ENCODE measurements at places on chromosomes 5 and 9.

GRCh38 chr9:128077847-128078503 is 9.9 kb downstream of the SLC25A25 start:
- no peak for DNase-seq

GRCh38 chr9:110446171-110446570 is 108.5 kb upstream of the TXNDC8 start:
- DNase-seq = peak; percentile 25

- peak; percentile 89 for DNase-seq
These were observed 128.3 kb upstream of the C9orf72 start for GRCh38 chr9:27701587-27701986.

DNA sequence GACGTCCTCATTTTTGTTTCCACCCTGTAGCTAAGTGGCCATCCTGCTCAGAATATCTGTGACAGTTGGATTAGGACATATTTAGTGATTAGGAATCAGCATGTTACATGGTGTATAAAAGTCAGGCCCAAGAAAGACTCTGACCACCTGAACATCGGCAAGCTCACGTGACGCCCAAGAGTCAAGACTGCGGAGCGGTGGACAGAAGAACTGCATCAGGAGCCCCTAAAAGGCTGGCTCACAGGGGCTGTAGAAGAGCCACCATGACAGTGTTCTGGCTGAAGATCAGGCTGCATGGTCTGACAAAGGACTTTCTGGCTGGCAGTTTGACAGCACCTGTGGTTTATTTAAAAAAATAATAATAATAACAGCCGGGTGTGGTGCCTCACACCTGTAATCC is 185.3 kb downstream of the AUH start:
- DNase-seq = no peak

- no peak for DNase-seq
These were observed 87.9 kb upstream of the FSTL4 start for GRCh38 chr5:133700251-133700650.

- DNase-seq = no peak
These were observed 570.9 kb upstream of the GRIN3A start for GRCh38 chr9:102309379-102309778.
